Right renal pelvis (tissue), 4 donors: ENCODE measurements at places on chromosomes 4 and X. TPM values are rescaled to one million over a fixed set of nuclear protein-coding genes. Genes with fewer than 3 reads are reported as not detected.

Gene MAGEB2
- polyA plus RNA-seq = not detected

Gene CPE
- 163 TPM for polyA plus RNA-seq

Gene APLN
- polyA plus RNA-seq = 6.0 TPM

Gene CT45A8
- not detected for polyA plus RNA-seq

Gene HSFX3
- polyA plus RNA-seq = not detected

Gene NWD2
- 0.30 TPM for polyA plus RNA-seq

Gene HEPH
- 53.1 TPM for polyA plus RNA-seq

Gene FOXR2
- not detected for polyA plus RNA-seq

Gene ADH7
- polyA plus RNA-seq = not detected

Gene UCP1
- polyA plus RNA-seq = 0.42 TPM
